ENCODE measurements at places on chromosomes 3 and 15.

DNA sequence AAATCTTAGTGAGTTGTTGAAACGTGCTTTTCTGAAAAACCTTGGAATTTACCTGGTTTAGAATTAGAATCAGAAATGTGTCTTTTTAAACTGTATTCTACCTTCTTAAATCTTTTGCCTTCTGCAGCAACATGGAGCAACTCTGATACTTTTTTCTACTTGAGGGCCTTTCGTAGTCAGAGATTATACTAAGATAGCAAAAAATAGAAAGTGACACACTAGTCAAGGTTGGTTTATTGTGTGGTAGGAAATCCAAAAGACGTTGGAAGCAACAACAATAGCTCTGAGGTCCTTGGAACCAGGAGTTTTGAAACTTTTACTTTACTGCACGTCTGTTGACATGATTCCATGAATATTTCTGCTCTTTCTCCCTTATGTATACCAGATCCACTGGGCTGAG is 294.9 kb downstream of the LPP start:
- DNase-seq = no peak

DNA sequence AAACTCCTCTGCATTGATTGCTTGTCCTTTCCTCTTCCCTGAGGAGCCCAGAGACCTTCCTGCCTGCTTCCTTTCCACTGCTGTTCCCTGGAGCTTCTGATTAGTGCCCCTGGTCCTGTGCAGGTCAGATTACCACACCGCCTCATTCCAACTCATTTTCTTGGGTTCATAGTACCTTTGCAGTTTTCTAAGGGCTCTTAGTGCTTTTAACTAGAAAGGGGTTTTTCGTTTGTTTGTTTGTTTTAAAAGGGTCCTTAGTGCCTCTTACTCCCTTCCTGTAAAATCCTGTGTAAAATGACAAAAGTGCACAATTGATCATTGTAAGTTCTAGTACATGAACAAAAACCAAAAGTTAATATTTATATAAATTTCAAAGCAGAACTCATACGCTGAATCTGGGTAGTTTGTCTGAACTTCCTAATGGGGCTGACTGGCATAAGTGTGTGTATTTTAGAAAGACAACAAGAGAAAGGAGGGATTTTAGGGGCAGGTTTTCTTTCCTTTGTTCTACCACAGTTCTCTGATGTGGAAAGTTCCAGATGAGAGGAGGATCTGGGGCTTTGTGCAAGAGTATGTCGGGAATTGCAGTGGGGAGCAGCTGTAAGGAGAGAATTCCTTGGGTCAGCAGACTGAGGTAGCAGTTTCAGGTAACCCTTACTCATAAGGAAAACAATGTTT is 30.6 kb downstream of the SNRK start:
- no peak for DNase-seq

- no peak for DNase-seq
Observed at GRCh38 chr3:6354653-6355052, 506.3 kb upstream of the GRM7 start.

- DNase-seq = peak; percentile 98
Observed at GRCh38 chr3:42025370-42026138, 63.7 kb upstream of the ULK4 start.

- no peak for DNase-seq
Observed at GRCh38 chr3:73599605-73600004, 25.1 kb downstream of the PDZRN3 start.

DNA sequence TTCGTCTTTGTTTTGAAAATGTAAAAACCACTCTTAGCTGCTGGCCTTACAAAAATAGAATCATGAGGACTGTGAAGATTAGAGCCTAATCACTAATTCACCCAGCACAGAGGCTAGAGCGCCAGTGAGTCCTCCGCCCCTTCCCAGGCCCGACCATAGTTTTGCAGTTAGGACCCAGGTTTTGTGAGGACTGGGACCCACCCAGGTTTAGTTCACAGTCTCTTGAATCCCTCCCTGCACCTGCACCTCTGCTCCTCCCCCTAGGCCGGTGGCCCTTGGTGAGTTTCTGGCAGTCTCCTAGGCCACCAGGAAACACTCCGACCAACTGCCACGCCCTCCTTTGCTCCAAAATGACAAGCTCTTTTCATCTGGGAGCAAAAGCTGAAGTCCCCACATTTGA is 136.0 kb upstream of the CCDC54 start:
- no peak for DNase-seq

GRCh38 chr15:81304226-81304625 is 19.7 kb downstream of the STARD5 start:
- no peak for DNase-seq

DNA sequence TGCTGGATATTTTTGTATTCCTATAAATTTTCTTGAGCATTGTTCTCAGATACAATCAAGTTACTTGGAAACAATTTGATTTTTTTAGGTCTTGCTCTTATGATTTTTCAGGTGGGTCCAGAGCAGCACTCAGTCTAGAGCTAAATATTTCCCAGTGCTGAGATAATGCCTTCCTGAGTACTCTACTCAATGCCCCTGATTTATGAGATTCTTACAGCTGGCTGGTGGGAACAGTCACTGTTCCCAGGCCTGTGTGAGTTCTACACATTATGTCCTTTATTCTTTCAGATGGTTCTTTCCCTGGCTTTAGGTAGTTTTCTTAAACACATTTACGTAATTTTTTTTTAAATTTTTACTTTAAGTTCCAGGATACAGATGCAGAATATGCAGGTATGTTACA is 51.0 kb upstream of the EIF5A2 start:
- no peak for DNase-seq

- DNase-seq = no peak
Observed at GRCh38 chr3:186857743-186858142, 15.2 kb downstream of the ADIPOQ start.

- DNase-seq = no peak
Observed at GRCh38 chr3:124492824-124493223, 237.4 kb upstream of the UMPS start.

GRCh38 chr3:59607656-59608055 is 557.8 kb upstream of the CFAP20DC start:
- peak; percentile 62 for DNase-seq

DNA sequence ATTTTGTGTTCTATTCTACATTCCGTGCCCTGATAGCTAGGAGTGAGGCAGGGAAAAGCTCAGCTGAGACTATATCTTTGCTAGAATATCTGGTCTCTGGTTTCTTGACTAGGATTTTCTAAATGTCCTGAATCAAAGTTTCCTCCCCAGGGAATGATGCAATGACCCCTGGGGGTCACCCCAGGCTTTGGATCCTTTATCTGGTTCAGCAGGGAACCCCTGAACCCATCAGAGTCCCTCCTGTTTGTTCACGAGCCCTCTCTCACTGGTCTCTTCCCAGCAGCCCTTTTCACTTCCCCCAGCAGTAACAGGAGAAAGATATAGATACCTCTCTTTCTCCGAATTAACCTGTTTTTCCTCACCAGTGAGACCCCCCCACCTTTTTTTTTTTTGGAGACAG is 14.3 kb downstream of the TM2D3 start:
- no peak for DNase-seq

DNA sequence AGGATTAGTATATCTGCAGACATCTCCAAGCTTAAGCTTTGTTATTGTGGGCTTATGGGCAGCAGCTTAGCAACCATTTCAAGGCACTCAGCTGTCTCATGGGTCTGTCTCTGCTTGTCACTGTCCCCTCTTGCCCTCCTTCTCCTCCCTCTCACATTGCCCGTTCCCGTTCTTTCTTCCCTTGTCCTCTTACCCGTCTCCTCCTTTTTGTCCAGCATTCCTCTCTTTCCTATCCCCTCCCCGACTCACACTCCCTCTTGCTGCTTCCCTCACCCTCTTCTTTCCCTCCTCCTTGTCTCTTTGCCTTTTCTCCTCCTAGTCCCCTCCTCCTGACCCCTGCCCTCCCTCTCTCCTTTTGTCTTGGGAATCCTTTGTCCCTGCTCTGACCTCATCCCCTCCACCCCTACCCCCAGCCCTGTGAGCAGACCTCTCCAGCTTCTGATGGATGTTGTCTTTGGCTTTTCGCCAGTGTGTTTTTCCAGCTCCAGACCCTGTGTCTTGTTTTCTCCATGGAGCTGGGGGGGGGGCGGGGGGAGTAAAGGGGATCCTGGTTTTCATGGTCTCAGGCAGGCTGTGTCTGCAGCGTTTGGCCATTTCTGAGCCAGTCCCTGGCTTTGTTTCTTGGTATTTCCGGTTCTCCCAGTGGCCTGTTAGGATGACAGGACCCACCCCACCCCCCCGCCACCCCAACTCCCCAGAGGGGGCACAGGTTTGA is 47.9 kb upstream of the TRAK1 start:
- peak; percentile 65 for DNase-seq

- DNase-seq = no peak
Observed at GRCh38 chr3:114319453-114319852, 25.6 kb downstream of the TIGIT start.

GRCh38 chr3:88610820-88611219 is 461.1 kb downstream of the C3orf38 start:
- no peak for DNase-seq

DNA sequence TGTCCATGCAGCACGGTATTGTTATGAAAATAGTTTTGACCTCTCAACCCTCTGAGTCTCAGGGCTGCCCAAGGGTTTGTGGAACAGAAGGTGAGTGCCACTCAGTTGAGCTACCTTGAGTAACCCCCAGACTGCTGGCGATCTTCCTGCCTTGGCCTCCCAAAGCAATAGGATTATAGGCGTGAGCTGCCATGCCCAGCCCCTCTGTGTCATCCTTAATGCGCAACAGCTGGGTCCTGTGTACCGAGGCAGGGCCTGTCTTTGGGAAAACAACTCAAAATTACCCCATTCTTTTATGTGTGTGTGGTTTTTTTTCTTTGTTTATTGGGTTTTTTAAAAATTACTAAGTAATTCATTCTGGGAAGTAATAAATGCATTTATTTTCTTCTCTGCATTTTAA is 78.3 kb upstream of the TPM1 start:
- no peak for DNase-seq

- DNase-seq = no peak
Observed at GRCh38 chr3:95302044-95302443, 1239.2 kb downstream of the NSUN3 start.

- DNase-seq = no peak
Observed at GRCh38 chr3:58341376-58341775, 8.7 kb downstream of the PXK start.

GRCh38 chr15:58551764-58552504 is 120.1 kb downstream of the LIPC start:
- no peak for DNase-seq

- DNase-seq = no peak
Observed at GRCh38 chr3:189458528-189458927, 172.7 kb upstream of the TP63 start.

DNA sequence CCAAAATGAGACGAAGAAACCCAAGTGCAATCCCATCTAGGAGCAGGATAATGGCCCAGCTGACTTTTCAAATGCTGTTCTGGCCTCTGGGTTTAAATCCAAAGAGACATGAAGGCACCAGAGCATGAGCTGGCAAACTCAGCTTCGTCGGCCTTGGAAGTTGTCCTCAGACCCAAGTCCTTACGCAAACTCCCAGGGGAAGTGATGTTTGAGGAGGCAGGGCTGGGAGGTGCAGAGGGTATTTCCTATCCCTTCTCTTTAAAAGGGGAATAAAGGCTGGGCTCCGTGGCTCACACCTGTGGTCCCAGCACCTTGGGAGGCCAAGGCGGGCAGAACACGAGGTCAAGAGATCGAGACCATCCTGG is 68.9 kb upstream of the HERC1 start:
- DNase-seq = no peak

- no peak for DNase-seq
Observed at GRCh38 chr3:12663401-12663935, 449 bp downstream of the RAF1 start.

- no peak for DNase-seq
Observed at GRCh38 chr15:32671339-32672325, 30.1 kb downstream of the SCG5 start.

GRCh38 chr15:50017522-50017921 is 101.5 kb downstream of the ATP8B4 start:
- DNase-seq = no peak

DNA sequence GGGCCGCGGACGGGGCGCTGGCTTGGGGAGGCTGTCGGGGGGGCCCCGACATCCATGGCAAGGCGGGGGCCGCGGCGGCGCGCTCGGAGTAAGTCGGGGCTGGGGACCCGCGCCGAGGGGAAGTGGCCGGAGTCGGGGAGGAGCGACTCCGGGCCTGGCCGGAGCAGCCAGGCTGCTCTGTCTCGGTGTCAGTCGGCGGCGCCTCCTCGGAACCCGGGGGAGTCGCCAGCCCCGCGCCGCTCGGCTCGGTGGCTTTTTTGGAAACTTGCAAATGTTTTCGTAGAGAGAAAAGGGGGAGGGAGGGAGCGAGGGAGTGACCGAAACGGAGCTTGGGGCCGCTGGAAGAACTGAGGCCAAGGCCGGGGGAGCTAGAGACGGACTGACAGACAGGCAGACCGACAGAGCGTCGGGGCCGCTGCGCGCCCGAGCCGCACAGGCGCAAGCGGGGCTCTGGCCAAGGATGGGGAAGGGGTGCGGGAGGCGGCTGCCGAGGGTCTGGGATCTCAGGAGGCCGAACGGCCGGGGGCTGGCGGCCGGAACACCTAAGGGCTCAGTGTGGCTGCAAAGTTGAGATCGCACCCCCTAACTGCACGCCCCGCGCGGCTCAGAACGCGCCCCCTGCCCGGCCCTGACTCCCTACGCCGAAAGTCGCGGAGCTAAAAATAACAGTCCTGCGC is 5.0 kb downstream of the PTH1R start:
- DNase-seq = peak; percentile 54

DNA sequence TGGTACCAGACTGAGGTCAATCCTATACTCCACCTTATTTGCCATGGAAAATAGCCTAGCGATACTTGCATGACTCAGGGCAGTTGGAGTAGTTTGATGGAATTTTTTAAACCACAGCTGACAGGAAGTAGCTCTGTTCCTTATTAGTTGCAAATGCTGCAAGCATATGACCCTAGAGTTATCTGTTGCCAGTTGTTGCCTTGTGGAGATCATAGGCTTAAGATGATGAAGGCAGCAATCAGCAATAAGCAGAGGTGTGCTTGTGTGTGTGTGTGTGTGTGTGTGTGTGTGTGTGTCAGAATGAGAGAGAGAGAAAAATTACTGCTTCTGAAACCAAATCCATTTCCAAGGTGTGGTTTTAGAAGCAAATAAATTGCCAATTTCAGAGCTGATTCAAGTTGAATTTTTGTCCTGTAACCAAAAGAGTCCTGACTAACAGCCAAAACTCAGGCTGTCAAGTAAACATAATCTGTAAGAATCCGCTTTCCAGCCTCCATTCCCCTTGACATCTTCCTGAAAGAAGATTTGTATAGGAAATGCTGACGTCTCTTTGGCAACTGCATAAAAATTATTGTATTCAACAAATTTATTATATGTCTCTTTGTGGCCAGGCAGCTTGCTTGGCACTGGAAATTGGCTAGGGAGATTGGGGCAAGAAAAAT is 141.2 kb downstream of the SERPINI1 start:
- peak; percentile 35 for DNase-seq

GRCh38 chr15:47300596-47300995 is 416.7 kb upstream of the SEMA6D start:
- no peak for DNase-seq

DNA sequence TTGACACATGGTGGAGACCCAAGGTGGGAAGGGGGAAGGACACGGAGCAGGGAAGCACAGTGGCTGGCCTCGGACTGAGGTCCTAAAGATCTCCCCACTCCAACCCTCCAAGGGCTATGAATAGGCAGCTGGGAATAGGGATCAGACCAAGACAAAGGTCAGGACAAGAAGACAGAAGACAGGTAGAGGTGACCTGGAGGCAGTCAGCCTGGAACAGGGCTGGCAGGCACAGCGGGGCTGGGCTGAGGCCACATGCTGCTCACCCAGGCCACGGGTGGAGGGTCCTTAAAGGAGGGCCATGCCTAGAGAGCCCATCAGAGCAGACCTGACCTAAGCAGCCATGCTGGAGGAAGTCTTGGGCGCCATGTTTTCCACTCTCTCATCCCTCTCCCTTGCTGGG is 2.7 kb upstream of the PLA2G4D start:
- DNase-seq = no peak

Measured in spinal cord (tissue), 10 donors.